ENCODE measurements at places on chromosomes 3 and 15.

DNA sequence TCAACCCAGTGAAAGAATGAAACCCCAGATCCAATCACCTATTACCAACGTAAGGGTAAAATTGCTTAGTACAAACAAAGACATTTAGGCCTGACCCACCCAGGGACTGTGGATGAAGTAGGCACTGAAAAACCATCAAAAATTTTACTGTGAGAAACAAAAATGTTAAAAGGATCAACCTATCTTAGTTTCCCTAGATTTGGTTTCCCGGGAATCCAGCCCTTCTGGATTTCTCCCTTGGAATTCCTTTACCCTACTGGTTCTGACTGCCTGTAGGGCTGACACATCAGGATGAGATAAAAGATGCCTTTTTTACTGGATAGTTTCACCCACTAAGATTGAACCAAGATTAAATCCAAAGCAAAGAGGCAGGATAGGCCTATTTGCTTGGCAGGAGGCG is 102.7 kb downstream of the SCAPER start:
- DNase-seq: no peak

DNA sequence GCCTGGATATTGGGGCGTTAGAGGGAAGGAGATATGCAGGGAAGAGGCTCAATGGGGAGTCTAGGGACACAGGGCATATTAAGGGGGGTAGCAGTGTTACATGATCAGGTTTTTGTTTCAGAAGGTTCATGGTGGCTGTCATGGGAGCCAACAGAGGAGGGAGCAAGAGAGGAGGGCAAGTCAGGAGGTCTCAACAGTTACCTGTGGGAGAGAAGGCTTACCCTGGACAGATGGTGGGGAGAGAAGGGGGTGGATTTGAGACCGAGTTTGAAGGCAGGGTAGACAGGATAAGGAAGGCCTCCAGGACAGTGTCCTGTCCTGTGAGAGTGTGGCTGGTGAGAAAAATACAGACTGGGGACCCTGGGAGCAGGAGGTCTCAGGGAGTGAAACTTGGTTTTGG is 3.8 kb upstream of the WNT7A start:
- no peak for DNase-seq

GRCh38 chr3:59271971-59272370 is 222.1 kb upstream of the CFAP20DC start:
- no peak for DNase-seq

- DNase-seq: no peak
Measured at GRCh38 chr3:39386318-39386717, 3.1 kb downstream of the SLC25A38 start.

DNA sequence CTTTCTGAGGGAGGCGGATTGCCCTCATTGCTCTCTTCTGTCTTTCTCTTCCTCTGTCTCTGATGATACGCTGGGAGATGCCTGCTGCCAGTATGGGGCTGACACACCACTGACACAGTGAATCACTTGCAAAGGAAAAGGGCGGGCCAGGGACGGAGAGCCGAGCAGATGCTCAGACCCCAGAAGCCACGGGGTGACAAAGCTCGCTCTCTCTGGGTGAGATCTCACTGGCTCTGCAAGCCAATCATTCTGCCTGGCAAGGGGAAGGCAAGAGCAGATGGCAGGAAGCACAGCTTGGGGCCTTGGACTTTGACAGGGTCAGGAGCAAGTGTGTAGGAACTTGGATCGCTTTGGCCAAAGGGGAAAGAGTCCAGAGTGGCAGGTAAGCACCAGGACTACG is 198.7 kb downstream of the NTRK3 start:
- no peak for DNase-seq

GRCh38 chr3:63582943-63583500 is 69.5 kb upstream of the SNTN start:
- no peak for DNase-seq

DNA sequence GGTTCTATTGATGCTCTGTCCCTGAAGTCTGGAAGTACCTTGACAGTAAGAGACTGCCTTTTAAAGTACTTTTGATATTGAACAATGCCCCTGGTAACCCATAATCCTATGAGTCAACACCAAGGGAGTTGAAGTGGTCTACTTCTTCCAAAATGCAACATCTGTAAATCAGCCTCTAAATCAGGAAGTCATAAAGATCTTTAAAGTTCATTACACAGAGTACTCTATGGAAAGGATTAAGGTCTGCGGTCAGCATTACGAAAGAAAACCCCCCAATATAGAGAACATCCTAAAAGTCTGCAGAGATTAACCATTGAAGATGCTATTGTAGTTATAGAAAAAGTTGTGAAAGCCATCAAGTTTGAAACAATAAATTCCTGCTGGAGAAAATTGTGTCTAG is 52.7 kb upstream of the CMC1 start:
- DNase-seq: no peak

- no peak for DNase-seq
Measured at GRCh38 chr3:196712514-196713413, 587 bp downstream of the PIGX start.

- DNase-seq: no peak
Measured at GRCh38 chr3:149600634-149601033, 57.2 kb downstream of the WWTR1 start.

DNA sequence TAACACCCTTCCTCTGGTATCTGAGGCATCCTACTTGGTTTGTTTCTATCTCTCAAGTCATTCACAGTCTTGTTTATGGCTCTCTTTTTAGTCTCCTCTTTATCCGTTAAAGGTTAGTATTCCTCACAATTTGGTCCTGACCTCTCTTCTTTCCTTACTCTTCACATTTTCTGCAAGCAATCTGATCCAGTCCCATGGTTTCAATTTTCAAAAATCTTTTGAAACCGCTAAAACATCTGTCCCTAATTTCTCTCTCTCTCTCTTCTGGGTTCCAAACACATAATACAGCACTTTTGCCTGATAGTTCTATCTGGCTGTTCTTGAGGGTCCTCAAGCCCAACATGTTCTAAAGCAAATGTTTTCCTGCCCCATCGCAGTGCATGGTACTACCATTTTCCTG is 149.0 kb downstream of the SERPINI1 start:
- no peak for DNase-seq

- DNase-seq: no peak
Measured at GRCh38 chr15:66622591-66623022, 56.8 kb upstream of the LCTL start.

- no peak for DNase-seq
Measured at GRCh38 chr15:85689729-85690128, 105.0 kb downstream of the KLHL25 start.

- no peak for DNase-seq
Measured at GRCh38 chr3:70006089-70006488, 6.6 kb downstream of the SAMMSON start.

GRCh38 chr15:96747291-96747690 is 416.8 kb downstream of the NR2F2 start:
- no peak for DNase-seq

DNA sequence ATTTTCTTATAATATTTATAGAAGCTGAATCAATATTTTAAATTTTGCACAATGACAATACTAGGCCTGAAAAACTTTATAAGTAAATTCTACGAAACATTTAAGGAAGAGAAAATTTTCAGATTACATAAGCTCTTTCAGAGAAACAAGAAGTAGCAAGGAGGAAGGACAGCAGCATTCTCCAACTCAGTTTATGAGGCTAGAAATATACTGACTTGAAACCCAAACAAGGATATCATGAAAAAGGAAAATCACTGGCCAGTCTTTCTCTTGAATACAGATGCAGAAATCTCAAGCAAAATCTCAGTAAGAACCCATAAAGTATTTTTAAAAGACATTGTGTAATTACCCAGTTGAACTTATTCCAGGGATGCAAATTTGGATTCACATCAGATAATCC is 121.3 kb downstream of the STAC start:
- no peak for DNase-seq

- DNase-seq: no peak
Measured at GRCh38 chr15:82647835-82648256, 683 bp upstream of the CPEB1 start.

- DNase-seq: no peak
Measured at GRCh38 chr3:174156200-174156599, 702.9 kb upstream of the NAALADL2 start.

DNA sequence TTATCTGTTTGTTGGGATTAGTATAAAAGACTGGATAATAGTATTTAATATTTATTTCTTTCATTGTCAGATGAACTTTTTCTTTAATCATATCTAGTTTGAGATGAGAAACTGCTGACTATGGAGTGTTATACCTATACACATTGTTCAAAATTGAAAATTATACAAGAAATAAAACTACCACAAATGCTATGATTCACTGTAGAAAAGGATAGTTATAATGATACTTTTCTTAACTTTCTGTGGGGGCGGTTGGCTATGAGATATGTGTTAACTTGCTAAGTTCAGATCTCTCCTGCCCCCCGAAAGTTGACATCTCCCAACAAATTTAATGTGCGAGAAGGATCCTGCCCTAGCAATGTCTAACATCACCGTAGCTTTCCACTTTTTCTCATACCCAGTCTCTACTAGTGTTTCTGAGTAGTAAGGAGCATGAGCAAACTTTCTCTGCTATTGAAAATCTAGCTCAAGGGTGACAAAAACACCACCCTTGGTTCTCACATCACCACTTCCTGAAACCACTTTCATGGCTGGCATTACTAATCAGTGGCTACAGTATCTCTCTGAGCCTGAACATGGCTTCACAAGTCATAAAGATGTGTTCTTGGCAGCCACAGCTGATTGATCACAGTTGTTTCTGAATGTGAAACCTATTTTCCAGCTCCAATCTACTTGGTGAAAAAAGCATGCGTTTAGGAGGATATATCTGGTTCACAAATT is 15.8 kb upstream of the SAMMSON start:
- DNase-seq: no peak

- DNase-seq: no peak
Measured at GRCh38 chr3:63493101-63493500, 159.4 kb upstream of the SNTN start.

DNA sequence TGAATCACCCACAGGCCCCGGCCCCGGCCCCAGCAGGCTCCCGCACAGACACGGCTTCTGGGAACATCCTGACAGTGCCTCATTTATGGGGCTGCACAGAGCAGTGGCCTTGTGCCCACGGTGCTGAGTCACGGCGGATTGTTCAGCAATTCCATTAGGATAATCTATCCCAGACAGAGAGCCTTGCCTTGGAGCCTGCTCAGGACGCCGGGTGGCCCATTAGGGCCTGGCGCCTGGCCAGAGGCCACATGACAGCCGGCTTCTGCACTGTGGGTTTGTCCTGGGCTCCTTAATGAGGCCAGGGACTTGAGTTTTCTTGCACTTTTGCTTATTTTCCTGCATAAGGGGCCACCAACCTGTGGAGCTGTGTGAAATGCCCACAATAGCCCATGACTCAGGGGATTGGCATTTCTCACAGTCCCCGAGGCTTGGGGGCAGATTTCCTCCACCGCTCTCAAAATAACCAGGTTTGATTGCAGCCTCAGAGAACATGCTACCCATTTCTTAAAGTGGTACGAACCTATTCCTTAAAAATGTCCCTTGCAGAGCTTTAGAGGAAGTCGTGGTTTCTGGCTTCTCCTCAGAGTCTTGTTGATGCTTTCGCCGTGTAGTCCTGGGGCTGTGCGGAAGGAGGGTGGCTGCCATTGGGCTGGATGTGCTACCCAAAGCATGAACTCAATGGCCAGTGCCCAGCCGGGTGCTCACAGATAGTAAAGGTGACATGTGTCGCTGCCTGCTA is 19.0 kb downstream of the SYNM start:
- peak; percentile 92 for DNase-seq

- DNase-seq: peak; percentile 64
Measured at GRCh38 chr3:136332776-136333175, 82.6 kb downstream of the PCCB start.

DNA sequence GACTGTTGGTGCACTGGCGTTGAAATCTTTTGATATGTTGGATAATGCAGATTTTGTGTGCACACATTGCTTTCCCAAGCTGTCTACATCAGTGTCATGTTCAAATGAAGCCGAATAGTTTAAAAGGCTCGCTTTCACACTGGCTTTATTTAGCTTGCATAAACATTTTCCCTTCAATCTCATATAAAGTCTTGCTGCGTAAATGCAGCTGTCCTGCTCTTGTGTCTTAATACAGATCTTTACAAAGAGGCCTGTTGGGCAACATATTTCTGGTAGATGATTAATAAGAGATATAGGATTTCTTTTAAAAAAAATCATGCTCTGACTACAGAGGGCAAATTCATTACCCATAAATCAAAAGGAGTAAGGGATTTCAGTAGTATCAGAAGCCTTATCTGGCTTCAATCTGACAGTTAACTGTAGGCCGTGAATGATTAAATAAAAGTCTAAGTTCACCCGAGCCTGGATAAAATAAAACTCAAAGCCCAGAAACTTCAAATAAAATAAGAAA is 937.2 kb downstream of the FHIT start:
- no peak for DNase-seq

DNA sequence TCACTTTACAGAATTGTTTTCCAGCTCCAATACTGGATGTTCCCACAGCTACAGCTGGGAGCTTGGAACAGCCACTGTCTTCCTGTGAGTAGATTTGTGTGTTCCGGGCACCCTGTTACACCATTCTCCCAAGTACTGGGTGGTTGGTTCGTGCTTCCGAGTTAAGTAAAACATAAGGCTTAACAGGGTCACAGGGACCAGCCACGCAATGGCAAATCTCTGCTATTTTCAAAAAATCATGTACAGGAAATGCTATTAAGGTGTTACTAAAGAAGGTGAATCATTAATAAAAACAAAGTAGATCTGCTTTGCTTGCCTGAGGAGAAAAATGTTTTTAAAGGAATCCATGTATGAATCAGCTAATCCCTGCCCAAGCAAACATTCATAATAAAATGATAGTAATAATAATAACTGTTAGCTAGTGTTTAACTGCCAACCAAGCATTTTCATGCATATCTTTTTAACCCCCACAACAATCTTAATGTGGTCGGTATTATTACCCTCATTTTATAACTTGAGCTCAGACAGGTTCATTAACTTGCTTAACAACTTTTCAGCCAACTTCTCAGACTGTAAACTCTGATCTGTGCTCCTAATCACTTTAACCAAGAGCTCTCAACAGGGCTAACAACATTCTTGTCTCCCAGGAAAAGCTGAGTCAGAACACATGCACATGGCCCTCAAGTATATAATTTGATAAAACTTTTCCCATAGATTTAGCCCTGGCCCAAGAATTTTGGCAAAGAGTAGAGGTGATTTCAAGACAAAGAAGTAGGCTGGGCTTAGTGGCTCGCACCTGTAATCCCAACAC is 2.7 kb upstream of the C2CD4A start:
- DNase-seq: no peak

DNA sequence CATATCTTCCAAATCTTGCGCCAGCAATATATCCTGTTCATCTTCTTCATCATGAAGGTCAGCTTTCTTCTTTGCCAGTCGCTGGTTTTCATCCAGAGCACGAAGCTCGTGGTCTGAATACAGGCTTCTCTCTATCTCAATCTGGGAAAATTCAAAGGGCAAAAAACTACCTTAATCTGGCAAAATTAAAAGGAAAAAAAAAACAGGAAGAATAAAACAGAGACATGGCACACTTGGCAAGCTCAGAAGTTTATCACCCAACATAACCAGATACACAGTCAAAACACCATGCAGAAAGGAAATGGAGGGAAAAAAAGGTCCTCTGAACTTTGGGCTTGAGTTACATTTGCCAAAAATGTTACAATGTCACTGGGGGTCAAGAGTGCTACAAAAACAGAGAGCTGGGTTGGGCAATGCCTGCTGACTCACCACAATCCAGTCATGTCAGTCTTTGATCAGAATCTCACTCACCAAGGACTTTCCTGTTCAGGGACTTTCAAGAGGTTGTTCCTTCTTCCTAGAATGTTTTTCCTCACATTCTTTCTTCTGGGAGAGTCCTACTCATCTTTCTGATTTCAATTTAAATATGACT is 1.5 kb downstream of the MRPL46 start:
- peak; percentile 12 for DNase-seq

- no peak for DNase-seq
Measured at GRCh38 chr3:102123590-102124190, 274.4 kb downstream of the NFKBIZ start.

- no peak for DNase-seq
Measured at GRCh38 chr3:189277711-189278110, 105.9 kb downstream of the TPRG1 start.

Data from BJ (cell line).